ENCODE measurements at places on chromosomes 11 and 22.
A peak's percentile ranks its signal among the peaks of the same experiment; 100 is the strongest.

GRCh38 chr11:117717485-117718314 is 79.3 kb downstream of the DSCAML1 start:
- no peak for DNase-seq

GRCh38 chr11:69073469-69073868 is 24.7 kb downstream of the TPCN2 start:
- no peak for DNase-seq

DNA sequence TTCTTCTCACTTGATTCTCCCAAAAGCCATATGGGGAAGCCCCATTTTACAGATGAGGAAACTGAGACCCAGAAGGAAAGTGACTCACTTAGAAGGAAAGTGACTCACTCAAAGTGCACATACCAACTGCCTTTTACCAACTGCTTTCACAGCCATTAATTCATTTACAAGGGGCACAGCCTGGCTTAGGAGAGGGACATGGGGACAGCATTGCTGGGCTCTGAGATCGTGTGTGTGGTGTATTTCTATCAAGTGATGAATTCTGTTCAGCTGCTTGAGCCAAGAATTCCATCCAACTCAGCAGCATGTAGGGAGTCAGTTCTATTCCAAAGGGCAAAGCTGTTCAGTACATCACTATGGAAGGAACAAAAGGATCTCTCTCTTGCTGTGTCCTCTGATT is 23.5 kb upstream of the PAK1 start:
- DNase-seq: no peak

DNA sequence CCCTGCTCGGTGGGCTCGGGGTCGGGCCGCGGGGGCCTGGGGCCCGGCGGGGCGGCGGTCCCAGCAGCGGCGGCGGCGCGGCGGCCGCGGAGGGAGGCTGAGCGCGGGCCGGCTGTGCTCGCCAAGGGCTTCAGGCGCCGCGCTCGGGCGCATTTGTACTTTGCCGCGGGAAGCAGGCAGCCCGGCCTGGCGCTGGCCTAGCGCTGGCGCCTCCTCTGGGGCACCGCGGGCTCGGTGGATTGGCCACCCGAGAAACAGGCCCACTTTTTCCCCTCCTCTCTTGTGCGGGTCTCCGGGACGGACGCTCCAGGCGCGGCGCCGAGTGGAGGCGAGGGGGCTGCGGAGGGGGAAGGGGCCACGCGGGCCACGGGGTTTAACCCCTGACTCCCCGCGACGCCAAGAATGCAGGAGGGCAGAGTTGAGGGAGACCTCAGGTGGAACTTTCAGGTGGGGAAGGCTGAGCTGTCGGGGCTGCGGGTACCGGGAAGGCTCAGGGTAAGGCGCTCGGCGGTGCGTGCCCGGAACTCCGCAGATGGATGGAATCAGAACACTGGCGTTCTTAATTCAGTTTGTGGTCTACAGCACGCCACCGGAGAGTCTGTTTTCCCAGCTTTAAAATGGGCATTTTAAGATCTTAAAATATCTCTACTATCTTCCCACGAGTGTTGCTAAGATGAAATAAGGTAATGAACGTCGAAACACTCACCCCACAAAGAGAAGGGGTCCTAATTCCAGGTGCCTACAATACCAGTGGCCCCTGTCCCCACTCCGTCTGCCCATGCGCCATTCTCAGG is at the start of gene CHRDL2:
TSS of gene CHRDL2 (minus strand) at position 126 of the 794 bp plus-strand sequence. CDS start 538 bp downstream, outside the sequence.
- DNase-seq: peak; percentile 64

DNA sequence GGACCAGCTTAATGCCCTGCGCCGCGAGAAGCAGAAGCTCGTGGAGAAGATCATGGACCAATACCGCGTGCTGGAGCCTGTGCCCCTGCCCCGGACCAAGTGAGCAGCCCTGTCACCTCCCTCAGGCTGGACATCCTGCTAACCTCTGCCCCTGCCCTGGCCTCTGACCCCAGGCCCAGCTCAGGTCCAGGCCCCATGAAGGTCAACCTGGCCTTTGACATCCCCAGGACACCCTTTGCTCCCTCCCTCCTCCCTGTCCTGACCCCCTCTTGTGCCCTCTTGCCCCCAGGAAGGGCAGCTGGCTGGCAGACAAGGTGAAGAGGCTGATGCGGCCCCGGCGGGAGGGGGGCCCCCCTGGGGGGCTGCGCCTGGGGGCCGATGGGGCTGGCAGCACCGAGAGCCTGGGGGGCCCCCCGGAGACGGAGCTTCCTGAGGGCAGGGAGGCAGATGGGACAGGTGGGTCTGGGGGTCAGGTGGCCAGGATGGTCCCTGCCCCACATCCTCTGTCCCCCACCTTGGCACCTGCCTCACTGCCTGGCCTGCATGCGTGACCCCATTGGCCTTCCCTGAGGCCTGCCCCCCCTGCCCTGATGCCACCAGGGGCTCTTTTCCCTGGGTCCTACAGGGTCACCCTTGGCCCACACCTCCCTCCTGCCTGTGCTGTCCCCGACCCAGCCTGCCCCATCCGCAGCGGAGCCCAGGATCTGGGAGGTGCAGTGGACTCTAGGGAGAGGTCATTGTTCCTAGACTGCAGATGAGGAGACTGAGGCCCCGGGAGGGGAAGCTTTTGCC is 5.1 kb upstream of the RPS6KA4 start:
- DNase-seq: no peak

DNA sequence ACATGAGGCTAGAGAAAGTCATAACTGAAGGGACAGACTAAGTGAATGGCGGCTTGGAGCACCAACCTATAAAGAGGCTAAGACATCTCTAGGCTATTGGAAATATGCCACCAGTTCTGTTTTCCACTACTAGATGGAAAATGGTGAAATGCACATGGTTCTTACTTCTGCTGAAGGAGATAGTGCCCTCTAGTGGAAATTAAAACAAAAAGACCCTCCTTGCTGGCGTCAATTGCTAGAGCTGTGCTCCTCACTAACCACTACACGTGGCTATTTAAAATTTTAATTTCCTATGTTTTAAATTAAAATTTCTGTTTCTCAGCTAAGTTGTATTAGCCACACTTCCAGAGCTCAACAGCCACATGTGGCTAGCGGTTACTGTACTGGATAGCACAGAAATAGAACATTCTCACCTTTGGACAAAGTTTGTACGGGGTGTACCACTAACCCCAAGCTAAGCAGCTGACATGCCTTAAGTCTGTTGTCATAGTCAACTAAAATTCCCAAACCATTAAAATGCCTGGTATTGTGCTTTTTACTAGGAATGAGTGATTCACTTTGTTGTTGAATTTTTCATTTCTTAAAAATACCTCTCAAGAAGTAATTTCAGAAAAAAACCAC is 34.1 kb upstream of the CALCA start:
- DNase-seq: peak; percentile 27

GRCh38 chr11:27041141-27041899 is 705 bp downstream of the BBOX1 start:
- DNase-seq: no peak

- no peak for DNase-seq
Observed at GRCh38 chr22:48927591-48927990, 900.1 kb downstream of the BRD1 start.

DNA sequence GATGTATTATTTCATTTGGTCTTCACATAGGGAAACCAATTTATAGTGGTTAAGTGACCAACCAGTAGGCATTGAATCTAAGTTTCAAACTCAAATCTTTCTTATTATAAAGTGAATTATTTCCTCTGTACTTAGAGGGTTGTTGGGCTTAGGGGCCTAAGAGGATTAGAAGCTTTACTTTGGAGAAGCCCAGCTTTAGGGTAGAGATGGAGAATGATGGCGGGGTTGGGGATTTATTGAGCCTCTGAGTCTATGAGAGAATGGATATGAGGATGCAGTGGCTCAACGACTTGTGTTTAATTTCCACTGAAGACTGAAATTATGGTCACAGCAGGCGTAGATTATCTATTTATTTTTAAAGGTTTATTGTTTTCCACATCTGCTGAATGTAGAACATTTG is 55.5 kb downstream of the CHRDL2 start:
- DNase-seq: no peak

DNA sequence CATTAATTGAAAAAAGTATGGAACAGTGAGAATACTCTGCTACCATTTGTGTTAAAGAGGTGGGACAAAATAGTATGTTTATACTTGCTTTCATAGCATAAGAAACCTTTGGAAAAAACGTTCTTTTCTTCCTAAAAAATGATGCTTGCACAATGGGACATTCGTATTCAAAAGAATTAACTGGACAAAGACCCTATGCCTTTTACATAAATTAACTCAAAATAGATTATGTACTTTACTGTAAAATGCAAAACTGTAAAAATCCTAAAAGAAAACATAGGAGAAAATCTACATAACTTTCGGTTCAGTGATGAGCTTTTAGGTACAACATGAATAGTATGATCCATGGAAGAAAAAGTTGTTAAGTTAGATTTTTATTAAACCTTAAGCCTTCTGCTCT is 166.2 kb downstream of the NELL1 start:
- no peak for DNase-seq

DNA sequence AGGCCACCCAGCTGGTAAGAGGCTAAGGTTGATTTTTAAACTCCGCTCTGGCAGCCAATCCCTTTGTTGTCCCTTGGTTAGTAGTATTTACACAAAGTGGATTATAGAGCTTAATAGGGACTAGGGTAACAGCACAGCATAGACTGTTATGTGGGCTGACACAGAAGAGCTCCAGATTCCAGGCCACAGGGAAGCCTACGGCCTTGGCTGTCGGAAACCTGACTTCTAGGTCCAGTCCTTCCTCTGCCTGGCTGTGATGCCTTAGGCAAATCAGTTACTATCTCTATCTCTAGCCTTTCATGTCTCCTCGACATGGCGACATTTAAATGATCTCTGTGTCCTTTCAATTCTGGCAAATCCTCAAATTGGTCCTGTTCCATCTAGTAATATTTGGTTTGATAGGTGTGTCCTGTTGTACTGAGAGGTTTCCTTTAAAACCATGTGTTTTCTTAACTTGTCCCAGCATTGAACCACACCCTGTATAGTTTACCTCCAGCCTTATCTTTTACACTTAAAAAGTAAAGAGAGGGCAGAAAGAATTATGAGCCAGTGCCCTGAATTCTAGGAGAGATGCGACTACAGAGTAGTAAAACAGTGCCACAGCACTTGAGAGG is 4.2 kb downstream of the MMP1 start:
- DNase-seq: no peak

- no peak for DNase-seq
Observed at GRCh38 chr11:108498816-108499408, 728 bp upstream of the POGLUT3 start.

- no peak for DNase-seq
Observed at GRCh38 chr11:75852406-75853017, 37.5 kb downstream of the UVRAG start.

GRCh38 chr22:49724893-49725489 is 102.7 kb downstream of the BRD1 start:
- peak; percentile 67 for DNase-seq

DNA sequence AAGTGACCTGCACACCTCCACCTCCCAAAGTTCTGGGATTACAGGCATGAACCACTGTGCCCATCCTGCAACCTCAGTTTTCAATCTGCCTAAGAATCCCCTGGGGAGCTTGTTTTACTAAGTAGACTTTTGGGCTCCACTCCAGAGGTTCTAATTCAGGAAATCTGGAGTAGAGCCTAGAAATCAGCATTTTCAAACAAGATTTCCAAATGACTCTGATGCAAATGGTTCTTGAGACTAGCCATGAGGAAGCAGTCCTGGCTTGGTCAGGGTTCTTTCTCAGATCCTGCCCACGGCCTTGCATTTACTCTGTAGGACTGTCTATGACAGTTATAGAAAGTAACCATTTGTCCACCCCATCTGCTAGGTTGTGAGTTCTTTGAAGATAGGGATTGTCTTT is 1.6 kb upstream of the KCNE3 start:
- peak; percentile 66 for DNase-seq

DNA sequence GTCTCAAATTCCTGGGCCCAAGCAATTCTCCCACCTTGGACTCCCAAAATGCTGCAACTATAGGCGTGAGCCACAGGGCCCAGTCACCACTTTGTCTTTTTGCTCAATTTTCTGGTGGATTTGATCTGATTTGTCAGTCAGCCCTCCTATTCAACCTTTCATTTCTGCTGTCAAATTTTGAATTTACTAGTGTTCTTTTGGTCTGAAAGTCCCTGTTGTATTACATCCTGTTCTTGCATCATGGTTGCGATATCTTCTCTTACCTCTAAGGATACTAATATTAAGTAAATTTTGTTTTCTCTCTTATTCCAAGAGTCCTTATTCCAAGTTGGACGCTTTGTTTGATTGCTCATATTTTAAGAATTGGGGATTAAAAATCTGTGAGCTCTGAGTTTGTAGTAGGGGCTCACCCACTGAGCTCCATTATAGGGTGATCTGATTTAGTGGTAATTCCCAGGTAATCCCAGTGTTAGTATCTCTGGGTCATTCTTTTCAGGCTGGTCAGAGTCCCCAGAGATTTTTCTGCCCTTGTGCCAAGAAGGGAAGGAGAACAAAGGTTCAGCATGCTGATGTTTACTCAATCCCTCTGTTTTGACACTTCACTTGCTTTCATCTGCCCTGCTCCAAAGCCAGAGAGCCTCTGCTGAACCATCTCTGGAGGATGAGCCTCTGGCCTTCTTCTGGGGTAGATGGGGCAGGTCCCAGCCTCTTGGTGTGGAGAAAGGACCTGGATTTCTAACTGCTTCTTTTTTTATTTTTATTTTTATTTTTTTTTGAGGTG is 10.0 kb downstream of the UPB1 start:
- peak; percentile 38 for DNase-seq
